ENCODE measurements at places on chromosomes 2 and 18.

DNA sequence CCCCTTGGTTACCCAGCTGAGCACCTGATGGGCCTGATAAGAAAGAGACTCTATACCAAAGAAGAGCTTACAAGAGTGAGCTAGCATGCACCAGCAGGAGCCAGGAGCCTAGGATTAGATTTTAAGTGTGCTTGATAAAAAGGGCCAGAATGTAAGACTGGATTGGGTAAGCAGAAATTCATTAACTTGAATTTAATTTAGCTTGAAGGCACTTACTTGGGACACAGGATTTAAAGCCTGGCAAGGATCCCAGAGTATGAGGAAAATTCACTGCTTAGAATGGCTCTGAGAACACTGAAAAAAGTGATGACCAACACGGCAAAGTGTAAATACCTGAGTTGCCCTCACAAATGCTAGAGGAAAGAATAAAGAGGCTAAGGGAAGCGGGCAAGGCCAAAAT, 91.3 kb upstream of the RBBP8 start:
- DNase-seq = no peak

- DNase-seq = no peak
These were observed 104.9 kb upstream of the CXCR4 start for GRCh38 chr2:136222862-136223261.

GRCh38 chr2:232634206-232635150, 1.1 kb downstream of the EFHD1 start:
- DNase-seq = no peak

- no peak for DNase-seq
These were observed 120.9 kb downstream of the FSIP2 start for GRCh38 chr2:185859506-185859905.

DNA sequence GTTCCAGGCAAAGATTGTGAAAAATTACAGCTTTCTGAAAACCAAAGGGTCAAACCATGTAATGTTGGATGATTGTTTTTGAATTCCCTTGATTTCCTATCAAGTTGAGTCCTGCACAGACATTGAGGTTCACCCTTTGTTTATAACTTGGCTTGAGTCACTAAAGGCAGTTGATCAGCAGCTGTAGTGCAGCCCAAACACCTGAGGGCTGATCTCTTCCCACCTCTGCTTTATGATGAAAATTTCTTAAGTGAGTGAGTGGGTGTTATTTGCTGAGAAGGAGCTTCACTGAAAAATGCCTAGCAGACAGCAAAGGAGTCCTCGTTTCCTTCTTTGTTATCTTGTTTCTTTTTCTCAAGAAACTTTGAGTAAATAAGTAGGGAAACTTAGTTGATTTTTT, 31.9 kb upstream of the BMPR2 start:
- peak; percentile 68 for DNase-seq

DNA sequence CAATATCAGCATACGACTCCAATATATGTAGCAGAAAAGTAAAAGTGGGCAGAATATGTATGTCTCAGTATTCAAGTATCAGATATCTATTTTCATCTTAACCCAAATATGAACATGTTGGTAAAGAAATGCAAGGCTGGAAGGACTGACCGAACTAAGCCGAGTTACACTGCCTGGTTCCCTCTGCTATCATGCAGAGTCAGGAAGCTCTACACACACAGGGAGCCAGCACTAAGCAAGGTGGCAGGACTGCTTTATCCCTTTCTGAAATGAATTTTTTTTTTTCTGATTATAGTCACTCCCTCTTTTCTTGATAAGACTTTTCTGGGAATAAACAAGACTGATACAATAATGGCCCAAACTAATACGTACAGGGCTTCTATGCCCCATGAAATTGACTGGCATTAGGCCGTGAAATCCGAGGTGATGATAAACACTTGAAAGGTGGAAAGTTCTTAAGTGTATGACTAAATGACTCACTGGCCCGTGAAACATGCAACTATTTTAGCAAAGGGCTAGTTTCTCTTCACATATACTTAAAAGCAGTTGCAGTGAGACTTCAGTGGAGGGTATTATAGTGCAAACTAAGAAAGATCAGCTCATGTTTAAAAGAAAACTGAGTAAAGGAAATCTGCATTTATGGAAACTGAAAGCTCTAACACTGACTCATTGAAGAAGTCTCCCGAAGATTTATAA, 14.9 kb downstream of the DPP4 start:
- DNase-seq = no peak

DNA sequence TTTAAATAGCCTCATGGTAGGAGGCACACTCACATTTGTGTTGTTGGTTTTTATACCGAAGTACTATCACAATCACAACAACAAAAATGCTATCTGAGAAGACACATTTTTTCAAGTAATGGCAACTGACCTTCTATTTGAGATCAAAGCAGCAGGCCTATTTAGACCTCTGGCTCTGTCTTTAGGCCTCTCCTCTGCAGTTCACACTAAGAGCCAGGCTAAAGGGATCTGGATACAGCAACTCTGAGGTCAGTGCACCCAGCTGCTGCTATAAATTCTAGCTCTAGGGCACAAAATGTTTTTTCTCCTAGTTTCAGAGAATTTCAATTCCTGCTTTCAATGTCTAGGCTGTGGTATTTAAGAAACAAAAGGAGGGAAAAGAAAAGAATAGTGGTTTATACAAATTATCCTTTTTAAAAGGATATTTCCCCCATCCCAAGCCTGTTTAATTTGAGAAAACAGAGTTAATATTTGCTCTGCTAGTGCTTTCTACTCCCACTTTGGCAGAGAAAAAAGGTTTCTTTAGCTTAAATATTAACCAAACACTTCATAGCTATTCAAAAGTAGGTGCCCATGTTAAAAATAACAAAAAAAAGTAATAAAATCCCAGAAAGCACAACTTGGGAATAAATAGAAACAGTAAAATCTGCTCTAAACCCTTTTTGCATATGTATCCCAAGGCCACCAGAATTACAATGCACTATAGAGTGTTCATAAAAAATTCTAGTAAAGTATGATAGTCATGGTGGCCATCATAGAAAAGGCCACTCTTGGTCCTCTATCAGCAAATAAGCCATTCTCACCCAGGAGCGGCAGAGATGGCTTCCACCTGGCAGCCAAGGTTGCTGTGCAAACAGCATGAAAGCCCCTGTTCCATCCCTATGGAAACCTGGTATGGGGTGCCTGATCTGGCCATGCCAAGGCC, 293.6 kb upstream of the SESTD1 start:
- DNase-seq = no peak

DNA sequence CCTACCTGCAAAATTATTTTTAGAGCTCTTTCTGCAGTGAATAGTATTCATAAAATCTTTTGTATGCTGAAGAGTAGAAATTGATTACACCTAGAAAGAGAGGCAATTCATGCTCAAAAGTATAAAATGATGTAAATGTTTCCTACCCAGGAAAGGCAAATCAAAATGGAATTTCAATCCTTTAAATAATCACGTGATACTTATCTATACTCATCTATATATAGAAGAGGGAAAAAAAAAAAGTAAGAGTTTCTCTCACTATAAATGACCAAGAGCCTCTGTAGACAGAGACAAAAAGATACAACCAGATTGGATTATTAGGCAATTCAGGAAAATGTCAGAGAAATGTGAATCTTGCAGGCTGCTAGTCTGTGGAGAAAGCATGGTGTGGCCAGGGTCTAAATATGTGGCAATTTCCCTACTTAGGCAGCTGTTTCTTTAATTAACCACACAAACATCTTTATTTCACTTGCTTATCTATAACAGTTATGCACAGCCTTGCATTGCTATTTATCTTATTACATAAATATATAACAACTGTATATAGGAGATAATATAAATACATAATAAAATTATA, 39.5 kb downstream of the METTL8 start:
- no peak for DNase-seq

DNA sequence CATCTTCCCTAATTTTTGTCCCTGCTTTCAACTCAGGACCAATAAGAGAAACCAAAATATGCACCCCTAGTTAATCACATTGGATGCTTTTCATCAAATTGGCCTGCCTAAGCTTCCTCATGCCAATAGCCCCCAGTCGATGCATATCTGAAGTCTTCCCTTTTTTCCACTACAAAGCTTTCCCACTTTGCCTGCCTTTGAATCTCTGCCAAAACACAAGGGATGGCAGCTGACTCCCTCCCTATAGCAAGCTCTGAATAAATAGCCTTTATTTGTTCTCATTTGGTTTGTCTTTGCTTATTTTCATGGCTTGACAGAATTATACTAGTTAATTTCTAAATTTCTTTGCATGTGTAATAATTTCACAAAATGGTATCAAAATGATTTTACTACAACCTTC, 621.2 kb downstream of the MBD2 start:
- DNase-seq = no peak

DNA sequence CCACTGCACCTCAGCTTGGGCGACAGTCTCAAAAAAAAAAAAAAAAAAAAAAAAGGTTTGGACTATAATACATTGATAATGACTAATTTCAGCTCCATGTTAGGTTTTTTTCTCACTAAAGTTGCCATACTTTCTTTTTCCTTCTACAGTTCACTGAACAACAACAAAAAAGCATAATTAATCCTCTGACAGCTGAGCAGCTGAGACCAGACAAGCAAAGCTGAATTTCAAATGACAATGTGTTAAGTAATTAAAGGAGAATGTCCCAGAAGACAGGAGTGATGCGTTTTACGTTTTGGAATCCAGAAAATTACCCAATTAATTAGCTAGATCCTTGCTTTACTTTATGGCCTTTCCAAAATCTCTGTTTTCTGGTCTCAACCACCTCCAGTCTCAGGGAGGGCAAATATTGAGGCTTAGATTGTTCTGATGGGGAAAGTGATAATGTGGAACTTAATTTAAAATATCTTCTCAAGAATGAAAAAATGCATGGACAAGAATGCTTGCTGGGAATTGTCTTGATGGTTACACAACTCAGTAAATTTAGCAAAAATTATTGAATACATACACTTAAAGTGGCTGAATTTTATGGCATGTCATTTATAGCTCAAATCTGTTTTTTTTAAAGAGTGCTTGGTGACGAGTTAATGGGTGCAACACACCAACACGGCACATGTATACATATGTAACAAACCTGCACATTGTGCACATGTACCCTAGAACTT, 17.4 kb upstream of the RMDN2 start:
- DNase-seq = no peak

GRCh38 chr2:43000242-43001054, 208.1 kb upstream of the HAAO start:
- no peak for DNase-seq

DNA sequence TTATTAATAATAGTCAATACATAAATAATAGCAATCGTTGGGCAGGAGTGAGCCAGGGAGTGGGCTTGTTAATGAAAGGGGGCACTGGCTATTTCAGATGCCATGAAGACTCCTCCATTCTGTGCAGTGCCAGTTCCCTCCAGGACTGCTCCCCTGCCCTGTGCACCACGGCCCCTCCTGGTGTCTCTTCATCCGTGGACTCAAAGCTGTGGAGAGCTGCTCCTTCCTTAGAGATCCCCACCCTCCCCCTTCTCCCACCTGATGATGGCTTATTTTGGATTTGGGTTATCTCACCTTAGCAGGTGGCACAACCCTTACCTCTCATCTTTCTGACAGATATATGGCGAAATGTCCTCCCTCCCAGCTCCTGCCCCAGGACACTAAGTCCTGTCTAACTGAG, 3.1 kb upstream of the CELF4 start:
- DNase-seq = no peak

GRCh38 chr2:149160195-149160594, 121.7 kb downstream of the LYPD6B start:
- DNase-seq = no peak

- DNase-seq = no peak
These were observed 52.2 kb downstream of the SMAD7 start for GRCh38 chr18:48898521-48898920.

DNA sequence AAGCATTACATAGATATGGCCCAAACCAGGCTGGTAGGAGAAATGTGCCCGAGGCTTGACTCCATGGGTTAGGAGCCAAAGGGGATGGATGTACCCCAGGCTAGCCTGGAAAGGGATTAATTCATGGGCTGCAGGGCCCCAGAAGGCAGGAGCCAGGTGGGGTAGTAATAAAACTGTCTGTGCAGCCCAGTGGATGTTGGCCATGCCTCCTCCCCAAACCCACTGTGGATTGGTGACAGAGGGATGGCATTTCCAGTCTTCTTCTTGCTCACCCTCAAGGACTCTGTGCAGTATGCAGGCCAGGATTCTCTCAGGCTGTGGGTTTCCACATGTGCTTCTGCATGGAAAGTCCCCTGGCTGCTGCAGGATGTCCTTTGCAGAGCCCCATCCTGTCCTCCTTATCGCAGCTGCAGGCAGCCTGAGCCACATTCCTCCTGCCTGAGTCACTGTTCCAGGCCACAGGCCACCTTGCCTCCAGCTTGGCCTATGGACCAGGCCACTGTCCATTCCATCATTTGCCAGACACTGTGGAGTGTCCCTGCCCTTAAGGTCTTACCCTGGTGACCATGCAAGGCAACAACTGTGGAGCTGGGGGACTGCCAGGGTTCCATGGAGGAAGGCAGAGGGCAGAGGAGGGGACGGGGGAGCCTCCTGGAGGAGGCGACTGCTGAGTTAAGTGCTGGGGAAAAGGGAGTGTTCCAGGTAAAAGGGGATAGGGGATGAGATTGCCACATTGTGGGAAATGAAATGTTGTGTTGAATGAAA, 38.9 kb downstream of the INO80C start:
- DNase-seq = no peak

DNA sequence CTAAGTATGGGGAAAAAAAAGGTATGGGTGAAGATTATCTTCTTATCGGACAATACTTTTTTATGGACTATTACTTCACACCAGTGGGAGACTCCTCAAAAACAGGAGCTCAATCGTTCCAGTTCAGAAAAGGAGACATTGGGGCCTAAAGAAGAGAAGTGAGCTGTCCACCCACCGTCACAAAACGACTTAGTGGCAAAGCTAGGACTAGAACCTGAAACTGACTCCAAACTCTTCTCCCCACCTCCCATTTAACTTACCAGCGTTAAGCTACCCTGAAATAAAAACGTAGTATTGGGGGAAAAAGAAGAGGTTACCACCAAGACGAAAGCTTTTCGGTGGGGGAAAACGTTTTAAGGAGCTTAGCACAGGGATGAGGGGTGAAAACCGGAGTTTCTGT, 503 bp downstream of the GTF3C3 start:
- no peak for DNase-seq

GRCh38 chr2:191453761-191454160, 208.6 kb downstream of the MYO1B start:
- no peak for DNase-seq

- no peak for DNase-seq
These were observed 489.1 kb downstream of the STK39 start for GRCh38 chr2:167758292-167758691.

- DNase-seq = no peak
These were observed 46.2 kb downstream of the ARHGAP15 start for GRCh38 chr2:143175438-143175837.

DNA sequence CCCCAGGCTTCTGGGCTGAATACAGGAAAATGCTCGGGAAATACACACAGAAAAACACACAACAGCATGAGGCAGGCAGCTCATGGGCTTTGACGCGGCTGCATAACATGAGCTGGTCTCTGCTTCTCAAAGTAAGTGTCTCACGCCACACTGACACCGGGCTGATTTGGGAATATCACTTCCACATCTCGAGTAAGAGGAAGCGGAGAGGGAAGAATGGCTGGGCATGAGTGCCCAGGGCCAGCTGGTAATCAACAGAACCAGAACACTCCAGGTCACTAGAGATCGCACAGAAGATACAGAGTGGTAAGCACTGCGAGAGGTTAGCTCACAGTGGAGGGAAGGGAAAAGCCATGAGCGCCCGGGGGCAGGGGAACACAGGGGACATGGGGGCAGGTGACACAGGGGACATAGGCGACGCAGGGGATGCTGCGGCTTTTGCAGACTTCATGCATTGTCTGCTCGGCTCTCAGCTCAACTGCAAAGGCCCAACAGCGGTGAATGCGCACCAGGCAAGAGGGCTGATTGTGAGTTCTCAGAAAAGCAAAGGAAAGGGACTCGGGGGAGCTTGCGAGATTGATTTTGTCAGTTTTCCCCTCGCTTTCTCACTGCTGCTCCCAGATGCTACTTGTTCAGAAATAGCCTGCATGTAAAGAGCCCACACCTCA, 141.4 kb downstream of the MBP start:
- DNase-seq = no peak

Measured in epithelial cell of prostate (primary cell).